ENCODE measurements at places on chromosomes 3 and 15.

DNA sequence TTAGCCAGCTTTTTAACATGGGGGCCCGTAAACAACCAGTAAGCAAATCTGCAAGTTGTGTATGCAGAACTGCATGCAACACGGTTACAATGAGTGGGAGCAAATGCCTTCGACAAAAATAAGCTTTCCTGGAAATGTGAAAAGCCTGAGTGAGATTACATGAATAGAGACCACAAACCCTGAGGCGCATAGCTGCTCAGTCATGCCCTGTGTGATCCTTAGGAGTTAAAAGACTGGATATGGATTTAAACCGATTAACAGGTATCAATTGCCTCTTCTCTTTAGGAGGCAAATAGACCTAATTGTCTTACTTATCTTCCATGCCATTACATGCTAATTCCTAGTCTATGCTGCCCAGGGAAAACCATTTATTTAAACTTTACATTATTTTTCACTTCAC, 810.3 kb downstream of the ROBO1 start:
- DNase-seq: no peak

DNA sequence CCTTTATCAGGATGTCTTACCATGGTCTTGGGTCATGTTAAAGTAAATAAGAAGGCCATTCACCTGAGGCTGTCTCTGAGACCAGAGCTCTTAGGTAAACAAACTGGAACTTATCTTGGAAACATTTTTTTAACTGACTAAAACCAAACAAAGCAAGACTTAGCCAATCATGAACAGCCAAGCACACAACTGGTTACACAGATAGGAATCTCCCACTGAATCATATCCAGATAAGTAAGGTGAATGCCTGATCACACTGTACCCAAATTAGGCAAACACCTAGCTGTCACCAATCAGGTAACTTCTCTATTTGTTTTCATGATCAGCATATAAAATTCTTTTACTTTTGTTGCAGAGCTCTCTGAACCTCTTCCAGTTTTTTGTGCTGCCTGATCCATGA, 205.4 kb downstream of the CNTN3 start:
- DNase-seq: no peak

- no peak for DNase-seq
Measured at GRCh38 chr3:24399614-24400013, 95.0 kb downstream of the THRB start.

- DNase-seq: no peak
Measured at GRCh38 chr3:25695731-25696420, 31.2 kb upstream of the TOP2B start.

- DNase-seq: no peak
Measured at GRCh38 chr3:182739619-182740018, 53.7 kb upstream of the ATP11B start.

- DNase-seq: no peak
Measured at GRCh38 chr3:171213178-171213577, 186.7 kb upstream of the SLC2A2 start.

GRCh38 chr3:2823031-2823430, 287.1 kb downstream of the IL5RA start:
- DNase-seq: no peak

DNA sequence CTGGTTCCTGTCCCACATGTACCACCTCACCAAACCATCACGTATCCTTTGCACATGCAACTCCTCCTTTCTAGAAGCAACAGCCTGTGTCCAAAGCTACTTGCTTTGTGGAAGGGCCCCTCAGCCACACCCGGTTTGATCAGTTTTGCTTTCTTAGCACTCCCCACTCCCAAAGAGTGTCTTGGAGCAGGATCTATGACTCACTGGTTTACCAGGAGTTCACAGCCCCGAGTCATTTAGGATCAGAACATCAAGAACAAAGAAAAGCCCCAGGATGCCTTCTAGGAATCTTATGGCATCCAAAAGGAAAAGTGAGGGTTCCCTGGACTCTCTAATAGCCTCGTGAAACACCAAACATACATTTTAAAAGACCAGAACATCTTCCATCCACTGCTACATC, 50.7 kb upstream of the IGF1R start:
- no peak for DNase-seq

DNA sequence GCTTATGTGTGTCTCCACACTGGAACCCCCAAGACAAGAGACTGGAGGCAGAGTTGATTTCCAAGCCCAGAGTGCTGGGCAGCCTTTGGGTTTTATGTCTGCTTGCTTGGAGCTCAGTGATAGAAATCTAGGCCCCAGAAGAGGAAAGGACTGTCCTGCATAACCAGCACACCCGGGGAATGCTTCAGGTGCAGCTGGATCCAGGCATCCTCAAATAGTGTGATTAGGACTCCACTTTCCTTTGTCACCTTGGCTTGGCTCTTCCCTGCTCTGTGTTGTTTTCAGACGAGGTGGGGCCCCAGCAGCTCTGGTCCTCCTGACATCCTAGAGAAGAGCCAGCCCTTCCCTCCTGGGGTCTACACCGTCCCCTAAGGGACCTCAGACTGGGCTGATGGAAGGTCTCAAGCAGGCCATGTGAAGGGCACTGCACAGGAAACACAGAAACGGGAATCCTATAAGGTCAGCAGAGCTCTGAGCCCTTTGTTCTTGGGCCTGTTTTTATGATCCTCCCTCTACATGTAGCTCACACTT, 143.7 kb downstream of the TJP1 start:
- DNase-seq: no peak

DNA sequence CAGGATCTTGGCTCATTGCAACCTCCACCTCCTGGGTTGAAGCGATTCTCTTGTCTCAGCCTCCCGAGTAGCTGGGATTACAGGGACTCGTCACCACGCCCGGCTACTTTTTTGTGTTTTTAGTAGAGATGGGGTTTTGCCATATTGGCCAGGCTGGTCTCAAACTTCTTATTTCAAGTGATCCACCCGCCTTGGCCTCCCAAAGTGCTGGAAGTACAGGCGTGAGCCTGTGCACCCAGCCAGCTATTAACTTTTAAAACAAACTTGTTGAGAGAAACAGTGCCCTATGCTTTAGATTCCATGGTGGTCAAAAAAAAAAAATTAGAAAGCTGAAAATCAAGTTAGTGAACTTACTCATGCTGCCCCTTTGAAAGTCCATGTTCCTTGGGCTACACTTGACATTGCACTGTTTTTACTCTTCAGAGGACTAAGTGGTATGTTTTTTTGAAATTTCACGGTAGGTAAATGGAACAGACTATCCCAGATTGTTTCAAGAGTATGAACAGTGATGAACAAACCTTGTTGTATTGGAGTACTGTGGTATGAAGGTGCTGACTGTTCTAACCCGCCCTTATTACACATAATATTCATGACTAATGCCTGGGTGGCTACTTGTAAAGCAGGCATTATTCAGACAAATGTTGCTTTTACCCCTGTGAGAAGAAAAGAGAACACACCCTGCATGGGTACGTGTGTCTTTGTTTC, 206.9 kb downstream of the KLHL25 start:
- no peak for DNase-seq

DNA sequence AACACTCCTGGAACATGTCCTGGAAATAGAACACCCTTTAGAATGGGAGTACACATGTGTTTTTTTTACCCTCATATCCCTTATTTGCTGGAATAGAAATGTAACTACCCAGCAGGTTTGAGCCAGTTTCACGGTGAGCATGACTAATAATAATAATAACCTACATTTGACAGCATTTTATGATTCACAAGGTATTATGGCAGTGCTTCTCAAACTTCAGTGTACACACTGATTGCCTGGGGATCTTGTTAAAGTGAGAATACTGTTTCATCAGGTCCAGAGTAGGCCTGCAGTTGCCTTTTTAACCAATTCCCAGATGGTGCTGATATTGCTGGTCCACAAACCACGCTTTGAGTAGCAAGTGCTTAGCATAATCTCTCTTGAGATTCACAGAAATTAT, 63.9 kb downstream of the NFKBIZ start:
- no peak for DNase-seq

DNA sequence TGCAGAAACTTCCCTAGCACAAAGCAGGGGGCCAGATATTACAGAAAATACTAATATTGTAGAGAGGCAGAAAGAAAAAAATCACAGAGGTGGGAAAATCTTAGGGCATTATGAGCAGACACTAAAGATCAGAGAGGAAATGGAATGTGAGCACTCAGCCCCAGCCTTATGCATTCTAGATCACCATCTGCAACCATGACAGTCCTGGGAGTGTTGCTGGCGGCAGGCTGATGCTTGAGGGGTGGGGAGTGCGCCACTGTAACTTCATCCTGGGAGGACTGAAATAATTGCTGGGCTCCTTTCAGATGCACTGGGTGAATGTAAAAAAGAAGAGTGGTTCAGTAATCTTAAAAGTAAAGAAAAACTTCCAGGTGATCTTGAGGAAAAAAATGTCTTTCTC, 427.6 kb upstream of the SEMA6D start:
- DNase-seq: no peak

GRCh38 chr15:65893060-65893459, 23.8 kb downstream of the RAB11A start:
- DNase-seq: no peak

- no peak for DNase-seq
Measured at GRCh38 chr3:13191016-13191415, 117.8 kb upstream of the IQSEC1 start.

GRCh38 chr3:138638641-138639040, 30.1 kb downstream of the FAIM start:
- no peak for DNase-seq

- no peak for DNase-seq
Measured at GRCh38 chr15:82648257-82649103, 1.3 kb upstream of the CPEB1 start.

- DNase-seq: no peak
Measured at GRCh38 chr3:52069855-52070254, 13.5 kb upstream of the DUSP7 start.

- no peak for DNase-seq
Measured at GRCh38 chr3:181316482-181316881, 326.9 kb upstream of the DNAJC19 start.

GRCh38 chr3:156732715-156733421, 58.5 kb downstream of the TIPARP start:
- DNase-seq: no peak

- DNase-seq: no peak
Measured at GRCh38 chr15:59104602-59104911, 389 bp upstream of the CCNB2 start.

GRCh38 chr15:50938525-50938924, 30.0 kb downstream of the AP4E1 start:
- DNase-seq: no peak

GRCh38 chr3:62142331-62143085, 230.8 kb downstream of the FEZF2 start:
- no peak for DNase-seq

DNA sequence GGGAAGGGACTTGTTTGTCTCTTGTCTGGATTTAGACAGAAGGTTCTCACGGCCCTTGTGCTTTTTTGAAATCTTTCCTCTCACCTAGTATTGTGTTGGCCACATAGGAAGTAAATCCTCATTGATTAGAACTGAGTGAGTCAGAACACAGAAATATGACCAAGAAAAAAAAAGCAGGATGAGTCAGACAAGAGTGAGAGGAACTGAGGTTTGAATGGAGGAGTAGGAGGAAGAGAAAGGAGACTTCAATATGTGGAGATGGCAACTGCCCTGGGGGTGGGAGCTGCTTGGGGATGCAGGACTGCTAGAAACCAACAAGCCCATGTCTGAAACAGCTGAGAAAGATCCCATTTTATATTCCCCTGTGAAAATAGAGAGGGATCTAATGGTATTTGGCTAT, 194.1 kb upstream of the ZBTB20 start:
- no peak for DNase-seq

GRCh38 chr3:108153451-108153981, 62.7 kb upstream of the CD47 start:
- DNase-seq: no peak

- DNase-seq: no peak
Measured at GRCh38 chr3:61736506-61736905, 175.1 kb downstream of the PTPRG start.

All from stimulated activated CD8-positive, alpha-beta memory T cell treated with anti-CD3 and anti-CD28 coated beads, Interleukin-15, amount 100 ng/mL, for 4 hours (primary cell).